ENCODE measurements at places on chromosomes 2 and 18.

DNA sequence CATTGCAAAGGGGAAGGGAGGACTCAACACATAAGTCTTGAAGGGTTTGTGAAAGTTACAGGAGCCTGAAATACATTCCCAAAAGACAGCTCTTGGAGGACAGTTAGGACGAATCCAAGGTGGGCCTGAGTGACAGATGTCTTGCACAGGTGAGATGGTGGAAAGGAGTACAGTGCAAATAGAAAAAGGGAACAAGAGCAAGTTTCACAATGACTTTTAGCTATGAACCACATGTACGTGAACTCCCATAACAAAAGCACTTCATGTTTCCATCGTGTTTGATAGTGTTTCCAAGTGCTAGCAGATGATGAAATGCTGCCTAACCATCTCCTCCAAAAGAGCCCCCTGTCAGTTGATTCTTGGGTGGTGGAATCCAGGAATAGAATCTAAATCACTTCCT is 1.8 kb downstream of the IL18RAP start:
- DNase-seq, result no peak

DNA sequence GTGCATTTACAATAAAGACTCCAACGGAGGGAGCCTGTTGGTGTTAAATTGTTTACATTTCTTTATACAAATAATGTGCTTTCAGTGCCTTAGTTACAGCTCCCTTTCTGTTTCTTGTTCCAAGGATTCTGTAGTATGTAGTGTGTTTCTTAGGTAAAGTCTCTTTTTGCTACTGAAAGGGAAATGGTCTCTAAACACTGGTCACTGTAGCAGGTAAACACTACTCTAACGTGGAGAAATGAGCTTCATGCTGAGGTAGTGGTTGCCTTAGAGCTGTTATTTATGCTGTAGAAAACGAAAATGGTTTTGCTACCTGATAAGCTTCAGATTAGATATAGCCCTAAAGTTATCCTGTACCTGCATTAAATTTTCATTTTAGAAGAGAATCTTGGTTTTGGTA is 163.6 kb downstream of the CAPN13 start:
- no peak for DNase-seq

- no peak for DNase-seq
Observed at GRCh38 chr2:231174211-231174651, 24.2 kb upstream of the ARMC9 start.

DNA sequence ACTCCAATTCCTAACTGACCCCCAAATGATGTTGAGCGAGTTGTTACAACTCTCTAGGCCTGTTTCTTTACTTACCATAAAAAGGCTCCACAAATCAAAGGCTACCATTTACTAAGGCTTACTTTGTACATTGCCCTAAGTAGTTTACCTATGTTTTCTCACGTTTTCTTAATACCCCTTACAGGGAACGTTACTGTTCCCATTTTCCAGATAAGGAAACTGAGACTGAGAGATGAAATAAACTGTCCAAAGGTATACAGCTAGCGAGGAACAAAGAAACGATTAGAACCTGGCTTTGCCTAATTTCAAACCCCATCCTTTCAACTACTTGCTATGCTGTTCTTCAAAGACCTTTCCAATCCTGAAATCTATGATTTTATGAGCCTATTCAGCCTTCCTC is 74.8 kb upstream of the SPTBN1 start:
- DNase-seq, result no peak

GRCh38 chr2:196268025-196268424 is 96.6 kb upstream of the STK17B start:
- no peak for DNase-seq

- DNase-seq, result no peak
Observed at GRCh38 chr18:37742436-37742835, 176.8 kb upstream of the CELF4 start.

DNA sequence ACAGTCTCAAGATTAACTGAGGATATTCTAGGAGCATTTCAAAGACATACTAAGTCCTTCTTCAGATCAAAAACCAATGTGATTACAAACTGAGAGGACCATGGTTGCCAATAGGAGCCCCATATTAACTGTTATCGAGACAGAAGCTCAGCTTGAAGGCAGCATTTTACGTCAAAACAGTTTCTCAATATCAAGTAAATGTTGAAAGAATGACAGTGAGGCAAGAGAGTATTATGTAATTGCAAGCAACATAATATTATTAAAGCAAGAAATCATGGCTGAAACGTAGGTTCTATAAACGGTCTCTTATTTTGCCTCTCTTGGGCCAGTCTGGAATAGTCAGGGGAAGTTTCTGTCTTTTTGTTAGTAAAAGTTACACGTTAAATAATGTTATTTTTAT is 22.9 kb downstream of the RIT2 start:
- DNase-seq, result no peak

GRCh38 chr18:35343488-35343935 is 708 bp downstream of the ZNF24 start:
- DNase-seq, result no peak

DNA sequence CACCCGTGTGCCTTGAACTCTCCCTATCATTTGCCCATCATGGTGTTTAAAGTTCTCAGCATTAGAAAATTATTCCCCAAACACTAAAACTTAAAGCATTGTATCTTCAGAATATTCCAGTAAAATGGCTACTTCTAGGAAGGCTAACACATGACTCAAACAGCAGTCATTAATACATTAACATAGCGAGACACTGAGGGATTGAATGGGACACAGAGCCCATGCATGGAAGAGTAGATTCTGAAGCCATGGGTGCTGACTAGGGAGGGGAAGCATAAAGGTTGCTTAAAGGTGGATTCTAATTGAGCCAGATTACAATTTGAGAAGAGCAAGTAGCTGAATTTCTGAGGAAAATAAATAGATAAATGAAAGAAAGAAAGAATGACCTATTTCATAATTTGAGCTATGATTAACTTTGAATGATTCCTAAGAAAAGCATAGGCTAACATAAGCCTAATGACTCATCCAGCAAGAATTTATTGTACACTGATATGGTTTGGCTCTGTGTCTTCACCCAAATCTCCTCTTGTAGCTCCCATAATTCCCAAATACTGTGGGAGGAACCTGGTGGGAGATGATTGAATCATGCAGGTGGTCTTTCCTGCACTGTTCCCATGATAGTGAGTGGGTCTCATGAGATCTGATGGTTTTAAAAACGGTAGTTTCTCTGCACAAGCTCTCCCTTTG is 79.8 kb upstream of the PIK3C3 start:
- DNase-seq, result peak; percentile 60

- no peak for DNase-seq
Observed at GRCh38 chr2:70121627-70122372, 34.5 kb downstream of the PCBP1 start.

DNA sequence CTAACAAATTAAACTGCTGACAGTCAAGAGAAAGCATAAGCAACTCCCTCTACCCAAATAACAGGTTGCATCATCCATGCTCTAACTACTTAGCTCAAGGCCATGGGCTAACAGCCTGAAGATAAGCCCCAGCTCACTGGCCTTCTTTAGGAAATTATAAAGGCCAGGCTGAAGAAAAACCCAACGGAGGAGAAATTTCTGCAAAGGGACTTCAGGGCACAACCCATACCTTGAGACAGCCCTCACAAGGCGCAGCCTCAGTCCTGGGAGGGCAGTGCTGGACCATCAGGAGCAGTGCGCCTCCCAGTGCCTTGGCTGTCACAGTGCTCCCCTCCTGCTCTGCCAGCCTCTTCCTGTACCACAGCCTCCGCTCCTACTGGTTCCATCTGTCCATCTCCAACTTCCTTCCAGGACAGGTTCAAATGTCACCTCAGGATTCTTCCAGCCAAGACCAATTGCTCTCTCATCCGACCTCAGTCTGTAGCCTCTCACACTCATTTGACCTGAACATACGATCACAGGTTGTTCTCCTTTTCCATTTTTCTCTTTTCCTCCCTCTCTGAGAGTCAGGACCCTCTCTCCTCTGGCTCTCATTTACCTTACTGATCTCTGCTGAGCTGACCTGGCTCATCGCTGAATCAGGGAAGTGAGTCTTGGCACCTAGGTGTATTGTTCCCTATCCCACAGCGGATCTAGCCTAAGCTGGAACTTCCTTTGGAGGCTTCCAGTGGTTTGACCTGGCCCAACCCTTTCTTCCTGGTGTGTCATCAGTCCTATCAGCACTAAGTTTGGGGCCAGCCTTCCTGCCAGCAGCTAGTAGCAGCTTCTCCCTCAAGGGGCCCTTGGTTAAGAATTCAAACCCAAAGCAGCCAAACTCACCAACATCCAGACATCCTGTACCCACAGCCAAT is 1.9 kb downstream of the MCFD2 start:
- peak; percentile 89 for DNase-seq

- no peak for DNase-seq
Observed at GRCh38 chr2:202944408-202944807, 32.3 kb downstream of the CARF start.

DNA sequence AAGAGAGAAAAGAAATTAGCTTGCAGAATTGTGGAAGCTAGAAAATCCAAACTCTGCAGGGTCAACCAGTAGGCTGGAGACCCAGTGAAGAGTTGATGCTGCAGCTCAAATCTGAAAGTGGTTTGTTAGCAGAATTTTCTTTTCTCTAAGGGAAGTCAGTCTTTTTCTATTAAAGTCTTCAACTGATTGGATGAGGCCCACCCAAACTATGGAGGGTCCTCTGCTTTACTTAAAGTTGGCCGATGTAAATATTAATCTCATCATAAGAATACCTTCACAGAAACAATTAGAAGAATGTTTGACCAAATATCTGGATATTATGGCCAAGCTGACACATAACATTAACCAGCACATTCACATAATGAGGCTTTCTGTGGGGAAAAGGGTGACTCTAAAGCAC is 73.7 kb downstream of the FTCDNL1 start:
- DNase-seq, result no peak

- no peak for DNase-seq
Observed at GRCh38 chr2:52395912-52396311, 1364.0 kb upstream of the NRXN1 start.

- DNase-seq, result no peak
Observed at GRCh38 chr18:5107988-5108387, 89.1 kb downstream of the AKAIN1 start.

DNA sequence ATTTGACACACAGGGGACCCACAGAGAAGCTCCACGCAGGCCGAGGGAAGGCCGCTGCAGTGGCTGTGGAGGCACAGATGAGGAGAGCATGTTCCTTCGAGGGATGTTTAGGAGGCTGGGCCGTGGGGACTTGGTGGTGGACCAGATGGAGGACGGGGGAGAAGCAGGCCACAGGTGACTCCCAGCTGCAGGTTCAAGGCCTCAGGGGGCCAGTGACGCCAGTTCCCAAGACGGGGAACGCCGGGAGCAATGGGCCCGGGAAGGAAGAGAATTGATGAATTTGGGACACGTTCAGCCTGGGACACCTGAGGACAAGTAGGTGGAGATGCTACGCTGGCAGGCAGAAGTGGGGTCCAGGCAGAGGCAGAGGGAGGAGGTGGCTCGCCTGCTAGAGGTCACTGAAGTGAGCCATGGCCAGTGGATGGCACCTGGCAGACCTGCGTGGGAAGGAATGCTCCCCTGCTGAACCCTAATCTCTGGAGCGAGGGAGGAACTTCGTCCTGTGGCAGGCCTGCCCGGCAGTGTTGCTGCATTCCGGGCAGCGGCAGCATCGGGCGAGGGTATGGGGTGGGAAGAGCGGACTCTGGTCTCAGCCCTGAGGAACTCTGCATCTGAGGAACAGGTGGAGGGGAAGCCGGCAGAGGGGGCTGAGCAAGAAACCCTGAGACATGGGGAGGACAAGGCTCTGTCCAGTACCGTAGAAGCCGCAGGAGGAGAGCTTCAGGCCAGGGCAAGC is 25.2 kb upstream of the HPCAL1 start:
- no peak for DNase-seq
